Activated T-cell treated with anti-CD3 and anti-CD28 coated beads for 1 hour (primary cell): ENCODE measurements at places on chromosomes 7 and 10.

DNA sequence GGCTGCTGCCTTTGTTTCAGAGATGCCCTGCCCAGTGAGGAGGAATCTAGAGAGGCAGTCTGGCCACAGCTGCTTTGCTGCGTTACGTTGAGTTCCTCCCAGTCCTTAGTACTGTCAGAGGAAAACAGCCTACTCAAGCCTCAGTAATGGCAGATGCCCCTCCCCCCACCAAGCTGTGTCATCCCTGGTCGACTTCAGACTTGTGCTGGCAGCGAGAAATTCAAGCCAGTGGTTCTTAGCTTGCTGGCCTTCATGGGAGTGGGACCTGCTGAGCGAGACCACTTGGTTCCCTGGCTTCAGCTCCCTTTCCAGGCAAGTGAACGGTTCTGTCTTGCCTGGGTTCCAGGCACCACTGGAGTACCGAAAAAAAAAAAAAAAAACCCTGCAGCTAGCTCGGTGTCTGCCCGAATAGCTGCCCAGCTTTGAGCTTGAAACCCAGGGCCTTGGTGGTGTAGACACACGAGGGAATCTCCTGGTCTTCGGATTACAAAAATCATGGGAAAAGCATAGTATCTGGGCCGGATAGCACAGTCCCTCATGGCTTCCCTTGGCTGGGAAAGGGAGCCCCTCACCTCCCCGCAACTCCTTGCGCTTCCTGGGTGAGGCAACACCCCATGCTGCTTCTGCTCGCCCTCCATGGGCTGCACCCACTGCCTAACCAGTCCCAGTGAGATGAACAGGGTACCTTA is 9.1 kb downstream of the SDHAF3 start:
- no peak for DNase-seq

GRCh38 chr10:47025253-47025539 is 114.0 kb downstream of the PTPN20 start:
- no peak for DNase-seq

DNA sequence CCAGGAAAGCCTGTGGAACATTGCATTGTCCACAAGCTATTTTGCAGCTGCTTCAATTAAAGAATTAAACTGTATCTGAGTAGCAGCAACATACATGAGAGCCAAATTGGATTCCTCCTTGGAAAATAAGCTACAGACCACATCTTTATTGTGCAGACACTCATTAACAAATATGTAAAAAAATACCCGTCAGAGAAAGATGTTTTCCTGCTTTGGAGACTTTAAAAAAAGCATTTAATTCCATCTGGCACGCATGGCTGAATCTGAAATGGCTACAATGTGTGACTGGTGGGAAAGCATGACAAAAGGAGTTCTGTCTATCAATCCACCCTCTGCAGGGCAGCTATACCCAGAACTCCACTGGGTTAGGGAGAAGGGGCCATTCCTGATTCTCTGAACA is 73.1 kb upstream of the HPS1 start:
- DNase-seq, result no peak

DNA sequence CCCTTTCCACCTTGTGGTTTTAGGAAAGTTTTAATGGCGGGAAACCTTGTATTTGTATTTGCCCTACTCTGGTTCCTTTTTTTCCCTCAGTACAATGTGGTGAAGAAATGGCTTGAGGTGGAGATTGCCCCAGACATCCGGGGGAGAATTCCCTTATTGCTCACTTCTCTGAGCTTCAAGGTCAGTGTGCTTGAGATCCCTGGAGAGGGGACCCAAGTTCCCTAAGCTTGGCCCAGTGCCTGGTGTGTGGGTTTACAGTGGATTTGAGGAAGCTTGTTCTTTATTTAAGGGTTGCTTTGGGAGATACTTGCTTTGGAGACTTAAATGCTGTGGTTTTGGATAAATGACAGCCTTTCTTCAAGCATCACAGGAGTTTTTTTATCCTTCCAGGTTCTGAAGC is 18.3 kb downstream of the CALHM2 start:
- no peak for DNase-seq

GRCh38 chr10:117186832-117187615 is 10.3 kb upstream of the KCNK18 start:
- no peak for DNase-seq

- no peak for DNase-seq
These were observed 739.7 kb downstream of the PARD3 start for GRCh38 chr10:34075254-34075926.

GRCh38 chr7:100342765-100343164 is 15.2 kb upstream of the PILRB start:
- no peak for DNase-seq

DNA sequence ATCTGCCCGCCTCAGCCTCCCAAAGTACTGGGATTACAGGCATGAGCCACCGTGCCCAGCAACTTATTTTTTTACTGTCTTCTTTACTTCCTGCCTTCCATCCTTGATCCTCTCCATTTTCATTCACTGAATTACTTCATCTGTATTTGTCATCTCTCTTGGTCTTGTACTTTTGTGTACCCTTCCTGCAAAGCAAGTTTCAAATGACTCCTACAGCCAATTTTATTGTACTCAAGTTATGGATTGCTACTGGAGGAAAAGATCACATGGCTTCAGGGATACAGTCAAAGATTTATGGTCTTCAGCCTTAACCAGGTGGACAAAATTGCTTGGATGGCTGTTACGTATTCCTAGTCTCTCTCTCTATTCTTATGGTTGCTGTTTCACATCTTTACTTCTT is 22.6 kb downstream of the SEPTIN7 start:
- no peak for DNase-seq

GRCh38 chr7:103432712-103433111 is 13.3 kb downstream of the SLC26A5 start:
- DNase-seq, result no peak

GRCh38 chr10:103449208-103450144 is 2.7 kb downstream of the CALHM2 start:
- DNase-seq, result no peak

GRCh38 chr10:123074215-123074614 is 61.6 kb upstream of the HMX3 start:
- DNase-seq, result no peak

DNA sequence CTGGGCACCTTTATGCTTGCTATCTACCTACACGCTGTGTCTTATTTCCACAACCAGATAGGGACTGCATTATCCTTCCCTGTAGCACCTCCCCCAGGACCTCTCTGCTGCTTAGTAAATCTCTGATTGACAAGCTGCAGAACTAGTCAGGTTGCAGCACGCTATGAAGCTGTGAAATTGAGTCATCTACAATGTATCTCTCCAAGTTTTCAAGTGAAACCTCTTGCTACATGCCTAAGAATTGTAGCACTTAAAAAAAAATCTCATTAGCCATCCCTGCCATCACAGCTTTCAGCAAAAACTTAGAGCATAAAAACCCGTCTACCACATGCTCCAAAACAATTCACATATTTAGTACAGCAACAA is 69.7 kb upstream of the FGFR2 start:
- no peak for DNase-seq

DNA sequence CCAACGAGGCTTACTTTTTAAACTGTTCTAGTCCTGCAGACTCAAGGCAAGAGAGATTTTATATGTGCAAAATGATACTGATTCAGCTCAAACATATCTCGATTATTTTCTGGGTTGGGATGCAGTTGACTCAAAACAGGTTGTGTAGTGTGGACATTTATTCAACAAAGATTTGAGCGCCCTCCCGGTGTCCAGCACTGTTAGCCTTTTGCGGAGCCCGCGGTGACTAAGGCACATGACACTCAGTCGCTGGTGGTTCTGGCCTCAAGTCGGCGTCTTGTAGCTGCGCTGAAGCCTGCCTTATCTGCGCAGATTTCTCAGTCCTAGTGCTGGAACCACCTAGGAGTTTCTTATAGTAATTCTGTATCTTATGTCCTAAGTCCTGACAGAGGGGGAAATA is 938 bp upstream of the CADPS2 start:
- no peak for DNase-seq

DNA sequence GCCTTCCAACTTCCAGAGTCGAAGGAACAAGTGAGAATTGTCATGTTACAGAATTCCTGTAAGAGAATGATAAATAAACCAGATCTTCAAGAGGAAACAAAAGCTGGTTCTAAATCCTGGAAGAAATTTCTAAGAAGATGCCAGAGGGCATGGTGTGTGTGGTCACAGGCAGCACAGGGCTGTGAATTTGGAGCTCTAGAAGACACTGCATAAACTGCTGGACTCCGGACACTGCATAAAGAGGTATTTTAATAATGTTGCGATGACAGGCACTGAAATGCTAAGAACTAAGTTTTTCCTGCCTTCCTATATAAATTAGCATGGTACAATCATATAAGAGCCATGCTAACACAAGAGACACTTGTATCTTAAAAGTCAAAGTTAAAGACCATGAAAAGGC is 86.0 kb downstream of the LARP4B start:
- DNase-seq, result no peak

- no peak for DNase-seq
These were observed 14.4 kb downstream of the RNF216 start for GRCh38 chr7:5767066-5767465.

DNA sequence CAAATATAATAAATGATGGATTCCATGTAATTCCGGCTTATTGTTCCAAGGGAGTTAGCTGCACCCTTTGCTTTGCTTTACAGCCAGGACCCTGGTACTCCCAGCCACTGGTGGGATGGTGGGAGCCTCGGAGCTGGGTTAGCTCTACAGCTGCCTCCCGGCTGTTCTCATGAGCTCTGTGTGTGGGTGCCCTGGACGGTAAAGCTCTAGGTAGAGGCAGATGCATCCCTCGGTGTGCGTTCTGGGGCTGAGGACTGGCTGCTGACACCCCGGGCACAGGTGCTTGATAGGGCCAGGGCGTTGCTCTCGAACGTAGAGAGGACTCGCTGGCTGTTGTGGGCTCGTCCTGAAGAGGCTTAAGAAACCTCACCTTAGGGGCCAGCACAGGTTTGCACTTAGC is 50.1 kb downstream of the PFKP start:
- DNase-seq, result no peak

DNA sequence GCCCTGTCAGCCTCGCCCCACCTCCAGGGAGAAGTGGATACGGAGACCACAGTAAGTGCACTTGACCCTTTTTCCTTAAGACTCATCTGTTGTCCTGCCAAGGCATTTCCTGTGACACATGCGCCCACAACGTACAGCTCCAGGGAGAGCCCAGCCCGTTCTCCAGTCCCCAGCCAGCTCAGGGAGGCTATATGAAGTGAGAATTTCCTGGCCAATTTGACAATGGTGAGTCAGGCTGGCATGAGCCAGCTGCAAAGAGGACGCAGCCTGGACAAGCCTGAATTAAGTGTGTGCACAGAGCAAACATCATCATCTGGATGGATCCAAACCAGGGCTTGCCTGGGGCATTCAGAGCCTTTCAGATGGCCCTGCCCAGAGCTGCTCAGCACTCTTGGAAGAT is 244.8 kb downstream of the KCNMA1 start:
- no peak for DNase-seq

DNA sequence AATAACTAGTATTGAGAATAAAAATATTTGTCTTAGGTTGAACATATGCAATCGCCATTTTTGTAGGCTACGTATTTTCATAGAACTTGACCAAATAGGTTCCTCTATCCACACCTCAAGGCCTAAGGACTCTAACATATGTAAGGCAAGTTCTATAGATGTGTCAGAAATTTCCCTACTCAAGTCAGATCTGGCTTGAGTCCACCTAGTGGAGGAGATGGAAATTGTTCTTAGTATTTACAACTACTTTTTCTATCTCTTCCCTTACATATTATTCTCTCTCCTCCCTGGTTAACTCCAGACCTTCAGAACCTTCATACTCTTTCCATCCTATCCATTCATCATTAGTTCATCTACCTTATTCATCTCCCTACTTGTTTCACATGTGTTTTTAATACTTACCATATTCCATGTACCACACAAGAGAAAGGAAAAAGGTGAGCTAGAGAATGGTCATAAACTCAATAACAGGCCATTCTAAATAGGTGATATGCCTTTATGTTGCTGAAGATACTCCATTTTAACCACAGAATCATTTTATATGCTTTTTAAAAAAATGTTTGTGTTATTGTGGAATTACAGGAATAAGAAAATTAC is 174.5 kb upstream of the HDAC9 start:
- no peak for DNase-seq

GRCh38 chr7:120831260-120831659 is 26.7 kb downstream of the TSPAN12 start:
- DNase-seq, result no peak

DNA sequence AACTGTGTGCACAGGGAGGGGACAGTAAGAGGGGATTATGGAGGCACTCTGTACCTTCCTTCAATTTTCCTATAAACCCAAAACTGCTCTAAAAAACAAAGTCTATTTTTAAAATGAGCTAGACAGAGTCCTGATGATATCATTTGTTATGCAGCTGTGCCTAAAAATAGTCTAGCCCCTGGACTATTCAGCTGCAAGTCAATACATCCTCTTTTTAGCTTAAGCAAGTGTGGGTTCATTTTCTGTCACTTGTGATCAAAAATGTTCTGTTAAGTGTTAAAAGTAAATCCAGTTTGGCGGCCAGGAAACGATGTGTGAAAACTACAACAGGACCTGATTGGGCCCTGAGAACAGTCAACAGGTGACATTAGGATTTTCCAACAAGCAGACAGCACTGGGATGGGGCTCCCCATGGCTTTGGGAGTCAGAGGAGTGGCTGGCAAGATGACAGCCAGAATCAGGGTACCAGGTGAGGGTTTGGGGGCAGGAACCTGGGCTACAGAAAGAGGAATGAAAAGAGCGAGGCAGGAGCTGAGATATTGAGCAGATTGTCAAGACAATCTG is 33.9 kb downstream of the FAM107B start:
- no peak for DNase-seq

DNA sequence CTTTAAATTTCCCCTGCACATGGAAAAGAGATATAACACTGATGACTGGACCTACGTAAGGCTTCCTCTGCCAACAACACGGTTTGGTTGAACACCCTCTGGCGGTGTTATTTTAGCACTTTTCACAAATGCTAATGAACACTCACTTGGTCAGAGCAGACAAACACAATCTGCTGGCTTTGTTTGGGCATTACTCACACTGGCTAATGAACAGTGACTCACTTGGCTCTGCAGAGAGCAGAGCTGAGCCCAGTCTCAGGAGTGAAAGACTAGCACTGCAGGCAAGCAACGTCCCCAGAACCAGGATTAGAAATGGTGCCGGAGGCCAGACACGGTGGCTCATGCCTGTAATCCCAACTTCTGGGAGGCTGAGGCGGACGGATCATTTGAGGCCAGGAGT is 430.8 kb downstream of the PLXNA4 start:
- no peak for DNase-seq

- DNase-seq, result no peak
These were observed 6.9 kb downstream of the ITGB1 start for GRCh38 chr10:32951111-32951510.
